ENCODE measurements at places on chromosomes 1 and 21. TPM values are rescaled to one million over a fixed set of nuclear protein-coding genes. Genes with fewer than 3 reads are reported as not detected.

NRDC gene
- 49.7 TPM for total RNA-seq

NOS1AP gene
- total RNA-seq = 12.2 TPM

PHLDA3 gene
- total RNA-seq = 134 TPM

LCE6A gene
- total RNA-seq = not detected

FTCD gene
- not detected for total RNA-seq

TSPAN2 gene
- 26.2 TPM for total RNA-seq

FYB2 gene
- total RNA-seq = not detected

RNF186 gene
- total RNA-seq = not detected

WNT3A gene
- total RNA-seq = not detected

PRSS38 gene
- not detected for total RNA-seq

ACTN2 gene
- 32.2 TPM for total RNA-seq

SYTL1 gene
- total RNA-seq = 4.1 TPM

FMO3 gene
- 4.2 TPM for total RNA-seq

KIF21B gene
- 4.7 TPM for total RNA-seq

C1orf74 gene
- 1.6 TPM for total RNA-seq

CYP4A22 gene
- total RNA-seq = not detected

CHIA gene
- not detected for total RNA-seq

OR2L3 gene
- not detected for total RNA-seq

RAB42 gene
- 0.95 TPM for total RNA-seq

C1orf210 gene
- not detected for total RNA-seq

ETNK2 gene
- total RNA-seq = 18.0 TPM

ADGRB2 gene
- 1.5 TPM for total RNA-seq

ALG14 gene
- 1.6 TPM for total RNA-seq

GJA5 gene
- 51.7 TPM for total RNA-seq

SPRR2D gene
- not detected for total RNA-seq

IL12RB2 gene
- total RNA-seq = 3.1 TPM

GPR3 gene
- not detected for total RNA-seq

UMODL1 gene
- total RNA-seq = 0.14 TPM

CYP4B1 gene
- total RNA-seq = 57.9 TPM

TRPM2 gene
- 12.9 TPM for total RNA-seq

CDA gene
- total RNA-seq = 0.92 TPM

SPATC1L gene
- total RNA-seq = 7.9 TPM

TRAF3IP3 gene
- 3.3 TPM for total RNA-seq

SNX7 gene
- 27.8 TPM for total RNA-seq

C1orf115 gene
- total RNA-seq = 6.8 TPM

FLVCR1 gene
- total RNA-seq = 7.6 TPM

HMGCS2 gene
- total RNA-seq = not detected

E2F2 gene
- total RNA-seq = 0.35 TPM

CCDC185 gene
- not detected for total RNA-seq

PRCC gene
- total RNA-seq = 22.9 TPM

SGIP1 gene
- 116 TPM for total RNA-seq

KIF26B gene
- total RNA-seq = 0.14 TPM

TACSTD2 gene
- 6.9 TPM for total RNA-seq

AADACL4 gene
- total RNA-seq = not detected

GPR25 gene
- total RNA-seq = not detected

UBE2U gene
- not detected for total RNA-seq

IRF6 gene
- total RNA-seq = 3.9 TPM

GBP5 gene
- total RNA-seq = 15.8 TPM

CFAP107 gene
- total RNA-seq = not detected

TRIM67 gene
- total RNA-seq = not detected

WNT9A gene
- total RNA-seq = 7.9 TPM

FMN2 gene
- 0.71 TPM for total RNA-seq

RSPO1 gene
- 0.42 TPM for total RNA-seq

ARMH1 gene
- total RNA-seq = 5.8 TPM

NKAIN1 gene
- total RNA-seq = not detected

RGS8 gene
- not detected for total RNA-seq

SPRR2E gene
- not detected for total RNA-seq
